ENCODE measurements at places on chromosomes 4 and X.
A peak's percentile ranks its signal among the peaks of the same experiment; 100 is the strongest.

DNA sequence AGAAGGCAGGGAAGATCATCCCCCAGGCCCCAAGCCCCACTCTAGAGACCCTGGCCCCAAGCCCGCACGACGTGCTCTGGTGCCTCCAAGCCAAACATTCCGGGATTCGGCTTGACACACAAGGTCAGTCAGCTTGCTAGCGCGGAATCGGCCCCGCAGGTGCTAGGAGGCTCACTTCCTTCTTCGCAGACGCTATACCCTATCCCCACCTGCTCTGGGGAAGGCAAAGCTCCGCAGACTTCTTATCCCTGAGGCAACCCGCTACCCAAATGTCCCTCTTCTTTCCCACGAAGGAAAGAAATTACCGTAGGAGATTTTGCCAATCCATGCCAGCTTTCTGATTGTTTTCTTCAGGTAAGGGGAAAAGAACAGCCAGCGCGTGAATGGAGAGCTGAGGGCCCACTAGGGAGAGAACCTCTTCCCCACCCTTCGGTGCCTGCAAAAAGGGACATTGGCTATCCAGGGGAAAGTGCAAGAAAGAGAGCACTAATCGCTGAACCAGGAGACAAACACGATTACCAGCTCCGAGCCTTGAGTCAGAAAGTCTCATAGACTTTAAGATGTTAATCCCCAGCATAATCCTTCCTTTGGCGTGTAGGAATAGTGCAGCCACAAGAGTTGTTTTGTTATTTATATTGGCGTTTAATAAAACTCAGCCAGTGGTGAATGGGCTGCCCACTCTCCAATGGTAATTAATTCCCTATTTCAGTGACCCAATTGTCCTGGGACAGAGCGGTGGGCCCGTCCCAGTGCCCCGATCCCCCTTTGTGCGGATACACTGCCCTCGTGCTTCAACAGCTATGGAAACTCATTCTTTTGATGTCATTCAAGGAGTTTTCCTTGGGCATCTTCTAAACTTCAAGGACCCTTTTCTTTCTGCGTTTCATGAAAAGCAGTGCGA is 5.4 kb upstream of the NEUROG2 start:
- no peak for DNase-seq

DNA sequence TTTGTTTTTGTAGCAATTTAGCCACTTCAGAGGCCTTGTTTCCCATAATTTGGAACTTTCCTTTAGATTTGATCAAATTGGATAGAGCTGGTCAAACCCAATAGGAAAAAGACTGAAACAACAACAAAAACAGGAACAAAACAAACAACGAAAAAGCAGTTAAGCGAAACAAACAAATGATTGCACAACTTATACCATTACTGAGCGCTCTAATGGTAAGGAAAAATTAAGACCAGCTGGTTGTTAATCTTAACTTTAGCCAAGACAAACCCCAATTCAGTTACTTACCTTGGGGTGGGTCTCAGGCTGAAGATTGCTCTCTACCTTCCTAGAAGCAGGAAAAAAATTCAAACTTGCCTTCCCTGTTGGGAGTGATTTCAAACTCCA is 38.3 kb downstream of the SPCS3 start:
- no peak for DNase-seq

- DNase-seq, result no peak
Measured at GRCh38 chr4:792626-793092, 33.3 kb downstream of the CPLX1 start.

DNA sequence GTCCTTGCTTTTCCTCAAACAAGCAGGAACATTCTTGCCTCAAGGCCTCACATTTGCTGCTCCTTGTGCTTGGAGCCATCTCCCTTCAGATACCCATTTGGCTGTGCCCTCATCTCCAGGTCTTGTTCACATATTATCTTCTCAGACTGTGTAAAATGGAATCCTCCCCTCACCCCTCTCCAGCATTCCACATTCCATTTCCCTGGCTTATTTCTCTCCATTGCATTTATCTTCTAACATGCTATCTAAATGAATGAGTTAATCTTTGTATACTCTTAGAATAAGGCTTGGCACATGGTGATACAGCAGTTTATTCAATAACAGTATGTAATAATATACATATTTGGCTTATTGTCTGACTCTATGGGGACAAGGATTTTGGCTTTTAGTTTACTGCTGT is 8.8 kb upstream of the GALNT7 start:
- no peak for DNase-seq

GRCh38 chrX:45743081-45743533 is 542.4 kb upstream of the DIPK2B start:
- DNase-seq, result no peak

DNA sequence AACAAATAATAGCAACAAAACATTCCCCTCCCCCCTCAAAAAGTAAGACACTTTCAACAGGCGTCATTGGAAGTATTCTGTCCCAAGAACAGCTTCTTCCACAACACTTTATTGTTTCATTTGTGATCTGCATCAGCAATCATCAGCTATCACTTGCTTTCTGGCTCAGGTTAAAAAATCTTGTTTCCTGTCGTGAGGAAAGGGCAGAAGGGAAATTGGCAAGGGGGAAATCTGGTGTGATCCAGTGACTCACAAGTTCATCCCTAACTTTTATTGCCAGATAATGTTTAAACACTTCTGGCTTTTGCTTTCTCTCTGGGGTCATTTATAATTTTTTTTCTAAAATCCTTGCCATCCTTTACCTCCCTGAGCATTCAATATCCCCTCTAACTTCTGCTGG is 247.4 kb upstream of the GIMD1 start:
- no peak for DNase-seq

GRCh38 chrX:12767856-12768255 is 23.4 kb upstream of the PRPS2 start:
- peak; percentile 4 for DNase-seq

GRCh38 chr4:168177546-168178149 is 85.3 kb downstream of the ANXA10 start:
- no peak for DNase-seq

- no peak for DNase-seq
Measured at GRCh38 chrX:8955511-8955910, 78.4 kb downstream of the FAM9B start.

GRCh38 chr4:69957209-69957608 is 8.3 kb downstream of the CSN2 start:
- DNase-seq, result no peak

DNA sequence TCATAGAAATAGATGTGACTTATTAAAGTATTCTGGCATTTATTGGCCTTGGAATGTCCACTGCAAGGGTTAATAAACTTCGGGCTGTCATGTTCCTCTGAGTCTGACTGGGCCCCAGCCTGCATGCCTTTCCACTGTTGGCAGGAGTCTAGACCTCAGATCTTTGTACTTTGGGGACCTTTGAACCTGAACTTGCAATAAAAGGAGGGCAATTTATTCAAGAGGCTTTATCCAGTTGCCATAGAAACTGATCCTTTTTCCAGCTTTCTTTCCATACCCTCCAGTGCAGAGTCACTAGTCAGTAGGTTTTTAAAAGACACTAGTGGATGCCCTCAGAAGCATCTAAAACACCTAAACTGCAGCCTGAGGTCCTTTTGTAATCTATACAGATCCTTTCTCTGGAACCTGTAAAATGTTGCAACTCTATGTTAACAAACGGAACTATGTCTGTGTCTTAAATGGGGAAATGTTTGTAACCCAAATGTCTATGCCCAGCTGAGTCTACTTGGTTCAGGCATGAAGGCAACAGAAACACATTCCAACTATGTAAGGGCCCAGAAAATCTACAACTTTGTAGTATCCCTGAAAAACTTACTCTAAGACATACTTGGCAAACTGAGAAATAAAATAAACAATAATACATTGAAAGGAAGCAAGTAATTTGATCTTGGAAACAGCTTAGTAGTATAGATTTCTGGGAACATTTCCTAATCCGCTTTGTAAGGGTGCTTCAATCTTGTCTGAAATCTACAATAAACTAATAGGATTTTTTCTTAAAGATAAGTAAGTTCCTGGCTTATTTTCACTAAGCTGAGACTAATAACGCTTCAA is 41.5 kb downstream of the SOWAHB start:
- no peak for DNase-seq

DNA sequence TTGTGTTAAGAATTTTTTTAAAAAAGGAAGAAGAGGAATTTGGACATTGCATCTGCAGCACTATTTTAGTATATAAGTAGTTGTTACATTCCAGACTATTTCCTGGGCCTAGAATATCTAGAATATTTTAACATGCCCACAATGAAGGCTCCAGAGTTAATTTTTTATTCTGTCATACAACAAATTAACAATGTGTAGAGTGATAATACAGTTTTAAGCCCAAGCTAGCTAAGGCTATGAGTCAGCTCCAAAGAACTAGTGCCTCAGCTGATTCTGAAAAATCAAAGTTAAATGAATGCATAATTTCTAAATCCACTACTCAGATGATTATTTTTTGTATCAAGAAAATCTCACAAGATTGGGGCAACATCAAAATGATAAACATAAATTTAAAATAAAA is 231.4 kb downstream of the PRDM5 start:
- no peak for DNase-seq

GRCh38 chr4:16102356-16102755 is 18.5 kb upstream of the PROM1 start:
- DNase-seq, result no peak

DNA sequence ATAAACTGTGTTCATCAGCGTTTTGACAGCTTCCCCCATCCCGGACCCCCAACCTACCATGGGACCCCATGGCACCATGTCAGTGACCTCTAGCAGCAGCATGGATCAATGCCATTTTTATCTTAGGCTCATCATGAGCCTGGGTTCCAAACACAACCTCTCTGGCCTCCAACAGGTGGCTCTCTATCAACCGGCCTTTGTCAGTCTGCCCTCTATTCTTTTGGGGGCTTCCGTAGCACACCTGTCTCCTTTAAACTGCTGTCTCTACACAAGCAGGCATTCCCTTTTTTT is 721 bp upstream of the TMEM150C start:
- DNase-seq, result no peak

DNA sequence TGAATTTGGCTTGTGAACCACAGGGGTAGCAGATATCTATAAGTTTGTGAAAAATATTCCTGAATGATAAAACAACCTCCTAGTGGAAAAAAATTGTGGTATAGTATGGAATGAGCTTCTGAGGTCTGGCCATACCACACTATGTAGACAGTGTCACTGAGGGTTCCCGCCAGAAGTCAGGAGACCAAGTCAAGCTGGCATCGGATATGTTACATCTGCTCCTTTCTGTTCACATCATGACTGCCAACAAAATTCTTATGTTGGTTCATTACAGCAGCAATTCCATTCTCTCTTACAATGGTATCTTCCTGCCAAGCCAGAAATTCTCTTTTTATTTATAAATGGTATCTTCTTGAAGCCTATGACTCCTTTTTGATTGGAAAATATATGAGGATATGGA is 273.0 kb downstream of the PPP3CA start:
- DNase-seq, result no peak

- no peak for DNase-seq
Measured at GRCh38 chr4:4490041-4490440, 51.8 kb downstream of the STX18 start.

GRCh38 chrX:80578517-80579105 is 158.4 kb downstream of the TENT5D start:
- peak; percentile 1 for DNase-seq

- DNase-seq, result no peak
Measured at GRCh38 chr4:76787898-76788297, 110.0 kb downstream of the SOWAHB start.

DNA sequence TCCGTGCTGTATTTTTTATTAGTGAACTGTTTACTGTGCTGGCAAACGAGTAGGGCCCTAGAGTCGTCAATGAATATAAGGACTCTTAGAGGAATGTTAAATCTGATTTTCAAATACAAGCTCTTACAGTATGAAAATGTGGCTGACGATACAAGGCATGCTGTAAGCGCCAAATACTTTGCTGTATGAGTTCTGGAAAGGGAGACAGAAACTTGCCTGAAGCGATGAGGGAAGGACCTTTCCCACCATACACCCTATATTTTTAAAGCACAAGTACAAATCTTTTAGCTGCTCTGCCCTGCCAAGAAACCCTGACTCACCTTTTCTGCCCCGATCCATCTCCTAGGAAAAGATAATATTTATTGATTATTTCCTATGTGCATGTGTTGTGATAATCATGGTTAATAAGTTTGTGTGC is 15.7 kb upstream of the RUFY3 start:
- DNase-seq, result no peak

DNA sequence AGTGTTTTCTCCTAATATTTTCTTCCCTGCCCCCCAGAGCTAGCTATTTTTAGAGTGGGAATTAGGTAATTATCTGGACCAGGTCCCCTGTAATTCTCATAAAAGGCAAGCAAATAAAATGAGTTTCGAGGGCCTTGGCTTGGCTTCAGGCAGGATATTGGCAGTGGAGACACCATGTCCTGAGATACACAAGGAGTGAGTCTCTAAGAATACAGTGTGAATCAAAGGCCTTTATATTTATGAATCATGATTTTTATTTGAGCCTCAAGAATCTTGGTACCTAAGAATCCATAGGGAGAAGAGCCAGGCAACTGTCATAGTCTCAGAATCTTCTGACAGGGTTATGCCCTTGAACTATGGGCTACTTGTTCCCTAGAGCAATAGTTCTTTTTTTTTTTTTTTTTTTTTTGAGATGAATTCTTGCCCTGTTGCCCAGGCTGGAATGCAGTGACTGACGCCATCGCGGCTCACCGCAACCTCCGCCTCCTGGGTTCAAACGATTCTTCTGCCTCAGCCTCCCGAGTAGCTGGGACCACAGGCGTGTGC is 205.4 kb downstream of the LDB2 start:
- DNase-seq, result no peak

- DNase-seq, result no peak
Measured at GRCh38 chrX:135095715-135096114, 24.6 kb downstream of the ETDB start.

- DNase-seq, result no peak
Measured at GRCh38 chrX:71053217-71053621, 14.9 kb downstream of the SNX12 start.

DNA sequence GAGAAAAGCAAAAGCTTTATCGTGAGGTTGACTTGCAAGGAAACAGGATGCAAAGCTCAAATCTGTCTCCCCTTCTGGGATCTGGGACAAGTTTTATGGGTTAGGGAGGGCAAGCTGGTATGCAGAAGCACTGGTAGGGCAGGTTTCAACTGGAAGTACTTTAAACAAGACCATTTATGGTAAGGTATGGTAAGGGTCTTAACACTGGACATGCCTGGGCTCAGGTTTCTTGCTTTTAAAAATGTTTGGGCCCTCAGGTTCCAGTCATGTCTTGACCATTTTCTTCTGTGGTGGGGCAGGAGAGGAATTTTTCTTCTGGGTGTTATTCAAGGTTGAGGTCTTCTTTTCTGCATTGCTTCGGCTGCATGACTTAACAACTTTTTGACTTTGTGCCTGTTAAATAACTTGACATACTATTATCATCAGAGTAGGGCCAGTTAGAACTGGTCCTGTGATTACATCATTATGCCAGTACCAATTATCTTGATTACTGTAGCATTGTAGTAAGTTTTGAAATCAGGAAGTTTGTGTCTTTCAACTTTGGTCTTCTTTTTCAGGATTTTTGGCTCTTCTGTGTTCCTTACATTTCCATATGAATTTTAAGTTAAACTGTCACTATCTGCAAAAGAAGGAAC is 33.7 kb downstream of the CD38 start:
- DNase-seq, result no peak

GRCh38 chrX:115311601-115312001 is 22.1 kb downstream of the LUZP4 start:
- DNase-seq, result no peak

Data from NCI-H774 (cell line).